ENCODE measurements at places on chromosomes 3 and 15.

DNA sequence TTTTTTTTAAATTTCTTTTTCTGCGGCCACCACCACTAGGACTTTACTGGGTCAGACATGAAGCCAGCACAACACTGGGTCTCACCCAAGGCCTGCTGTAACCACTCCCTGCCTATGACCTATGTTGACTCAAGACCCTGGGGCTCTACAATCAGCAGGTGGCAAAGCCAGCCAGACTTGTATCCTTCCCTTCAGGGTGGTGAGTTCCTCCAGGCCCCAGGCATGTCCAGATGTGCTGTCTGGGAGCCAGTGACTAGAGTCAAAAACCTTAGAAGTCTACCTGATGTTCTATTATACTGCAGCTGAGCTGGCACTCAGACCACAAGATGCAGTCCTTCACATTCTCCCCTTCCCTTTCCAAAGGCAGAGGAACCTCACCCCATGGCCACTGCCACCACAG lies 31.6 kb upstream of the CLDN18 start:
- no peaks in the 10 kb centered on the region for H3K36me3 ChIP-seq
- no peaks in the 10 kb centered on the region for H3K27me3 ChIP-seq
- H3K27ac ChIP-seq, result no peak overlapping the region
- DNase-seq, result no peak
- H3K4me1 ChIP-seq, result no peaks in the 10 kb centered on the region
- H3K4me3 ChIP-seq, result no peak overlapping the region

GRCh38 chr3:167861649-167862048 lies 126.1 kb downstream of the SERPINI1 start:
- H3K4me3 ChIP-seq, result no peak overlapping the region
- H3K36me3 ChIP-seq, result no peaks in the 10 kb centered on the region
- H3K27me3 ChIP-seq, result no peaks in the 10 kb centered on the region
- no peak for DNase-seq
- H3K4me1 ChIP-seq, result peaks cover 11% of the 10 kb centered on the region

- no peak overlapping the region for H3K4me3 ChIP-seq
- no peak overlapping the region for H3K27ac ChIP-seq
- no peaks in the 10 kb centered on the region for H3K27me3 ChIP-seq
- no peaks in the 10 kb centered on the region for H3K4me1 ChIP-seq
These were observed 50.3 kb upstream of the ACAN start for GRCh38 chr15:88752951-88753350.

GRCh38 chr3:148077965-148078364 lies 619.7 kb upstream of the AGTR1 start:
- no peaks in the 10 kb centered on the region for H3K27me3 ChIP-seq
- no peaks in the 10 kb centered on the region for H3K4me1 ChIP-seq
- H3K36me3 ChIP-seq, result no peaks in the 10 kb centered on the region
- no peak for DNase-seq

GRCh38 chr3:174303907-174304560 lies 555.1 kb upstream of the NAALADL2 start:
- H3K27ac ChIP-seq, result no peak overlapping the region
- H3K4me1 ChIP-seq, result no peaks in the 10 kb centered on the region
- H3K27me3 ChIP-seq, result no peaks in the 10 kb centered on the region

GRCh38 chr15:58551084-58551763 lies 119.4 kb downstream of the LIPC start:
- no peak overlapping the region for H3K4me3 ChIP-seq
- no peaks in the 10 kb centered on the region for H3K36me3 ChIP-seq
- peak; percentile 42 for DNase-seq
- peaks cover 24% of the 10 kb centered on the region for H3K4me1 ChIP-seq

DNA sequence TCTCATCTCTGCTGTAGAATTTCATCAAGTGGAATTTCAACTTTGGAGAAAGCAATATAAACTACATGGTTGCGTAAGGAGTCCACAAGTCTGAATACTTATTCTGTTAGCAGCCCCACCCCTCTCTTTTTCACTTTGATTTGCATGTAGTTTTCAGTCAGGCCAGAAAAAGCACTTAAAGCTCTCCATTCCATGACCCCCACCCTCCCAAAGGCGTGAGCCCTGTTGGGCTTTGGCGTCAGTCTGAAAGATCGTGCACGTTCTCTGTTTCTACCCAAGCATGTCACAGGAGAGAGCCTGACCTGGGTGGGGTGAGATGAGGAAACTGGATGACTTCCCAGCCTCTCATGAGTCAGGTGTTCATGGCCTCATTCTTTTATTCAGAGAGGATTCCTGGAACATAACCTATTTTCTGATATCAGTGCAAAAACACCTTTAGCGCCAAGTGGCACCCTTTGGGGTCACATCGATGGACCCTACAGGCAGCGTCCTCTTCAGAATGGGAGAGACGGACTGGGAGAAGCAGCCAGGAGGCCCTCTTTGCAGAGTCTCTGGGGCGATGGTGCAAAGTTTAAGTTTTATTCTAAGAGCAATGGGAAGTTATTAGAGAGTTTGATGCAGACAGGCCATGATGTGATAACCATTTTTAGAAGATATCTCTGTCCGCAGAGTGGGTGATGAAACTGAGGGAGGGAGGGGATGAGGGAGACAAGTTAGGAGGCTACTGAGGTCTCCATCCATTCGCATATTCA lies 55.8 kb downstream of the LSM3 start:
- H3K4me1 ChIP-seq, result no peaks in the 10 kb centered on the region
- no peak overlapping the region for H3K27ac ChIP-seq
- no peaks in the 10 kb centered on the region for H3K27me3 ChIP-seq
- no peak overlapping the region for H3K4me3 ChIP-seq

DNA sequence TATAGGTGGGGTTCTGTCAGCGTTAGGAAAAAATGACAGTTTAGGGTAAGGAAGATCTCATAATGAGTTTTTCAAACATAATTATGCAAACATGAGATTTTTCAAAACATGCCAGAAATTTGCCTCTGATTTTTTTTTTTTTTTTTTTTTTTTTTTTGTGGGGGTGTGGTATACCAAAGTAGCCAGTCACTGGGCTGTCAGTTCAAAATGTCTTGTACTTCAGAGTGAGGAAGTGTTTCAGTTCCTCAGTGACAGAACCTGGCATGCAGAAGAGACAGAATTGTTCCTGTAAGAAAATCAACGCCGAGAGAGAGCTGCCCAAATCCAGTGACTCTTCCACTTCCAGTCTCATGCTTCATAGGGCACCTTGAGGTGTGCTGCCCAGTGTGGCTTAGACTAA lies 9.7 kb downstream of the NCBP2 start:
- no peak overlapping the region for H3K4me3 ChIP-seq
- H3K4me1 ChIP-seq, result no peaks in the 10 kb centered on the region
- no peak for DNase-seq
- H3K27me3 ChIP-seq, result no peaks in the 10 kb centered on the region

GRCh38 chr3:6182909-6183308 lies 678.0 kb upstream of the GRM7 start:
- H3K4me3 ChIP-seq, result no peak overlapping the region
- no peaks in the 10 kb centered on the region for H3K4me1 ChIP-seq
- no peak for DNase-seq
- no peaks in the 10 kb centered on the region for H3K27me3 ChIP-seq
- H3K36me3 ChIP-seq, result no peaks in the 10 kb centered on the region

DNA sequence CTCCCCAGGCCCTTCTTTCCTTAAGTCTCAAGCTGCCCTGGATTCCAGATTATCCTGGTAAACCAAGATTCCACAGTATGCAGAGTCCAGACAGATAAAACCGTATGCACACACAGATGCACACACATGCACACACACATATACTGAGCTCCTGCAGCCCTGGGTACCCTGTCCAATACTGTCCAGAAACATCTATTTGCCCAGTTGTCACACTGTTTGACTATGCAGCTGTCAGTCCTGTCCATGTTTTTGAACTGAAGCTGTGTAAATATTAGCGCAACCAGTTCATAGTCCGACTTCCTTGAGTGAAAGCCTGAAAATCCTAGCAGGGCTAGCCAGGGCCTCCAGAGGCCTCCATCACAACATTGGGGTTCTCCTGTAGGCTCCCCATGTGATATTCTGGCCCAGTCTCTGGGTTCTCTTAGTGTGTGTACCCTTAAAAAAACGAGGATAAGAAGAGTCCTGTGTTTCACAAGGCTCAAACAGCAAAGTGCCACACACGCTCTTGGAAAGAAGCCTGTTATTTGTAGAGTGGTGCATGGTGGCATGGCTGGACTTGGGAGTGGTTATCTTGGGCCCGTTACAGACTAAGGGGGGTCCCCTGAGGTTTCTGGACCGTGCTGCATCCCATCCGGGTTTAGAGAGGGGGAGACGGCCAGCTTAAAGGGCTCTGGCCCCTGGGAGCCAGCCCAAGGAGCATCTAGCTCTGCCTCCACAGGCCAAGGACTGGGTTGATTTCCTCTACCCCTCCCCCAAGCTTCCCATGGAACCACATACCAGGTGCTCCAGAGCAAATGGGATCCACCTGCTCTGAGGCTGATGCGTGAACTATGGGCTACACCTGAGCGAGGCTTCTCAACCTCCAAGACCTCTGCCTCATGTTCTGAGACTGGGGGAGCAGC lies 108.3 kb downstream of the IQSEC1 start:
- H3K27ac ChIP-seq, result peak overlapping the region; percentile 5
- H3K4me1 ChIP-seq, result peaks cover 84% of the 10 kb centered on the region
- DNase-seq, result no peak
- H3K36me3 ChIP-seq, result no peaks in the 10 kb centered on the region
- no peaks in the 10 kb centered on the region for H3K27me3 ChIP-seq

DNA sequence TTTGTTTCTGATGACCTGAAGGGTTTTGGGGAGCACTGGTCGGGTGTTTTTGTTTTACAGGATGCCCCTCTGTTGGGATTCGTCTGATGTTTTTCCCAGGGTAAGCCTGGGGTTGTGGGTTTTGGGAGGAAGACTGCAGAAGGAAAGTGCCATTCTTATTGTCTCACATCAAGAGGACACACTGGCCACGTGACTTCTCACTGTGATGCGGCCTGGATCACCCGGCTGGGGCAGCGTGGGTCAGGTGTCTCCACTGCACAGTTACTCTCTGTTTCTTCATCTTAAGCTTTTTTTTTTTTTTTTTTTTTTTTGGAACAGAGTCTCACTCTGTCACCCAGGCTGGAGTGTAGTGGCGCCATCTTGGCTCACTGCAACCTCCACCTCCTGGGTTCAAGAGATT lies 120.5 kb downstream of the TMEM266 start:
- H3K36me3 ChIP-seq, result no peaks in the 10 kb centered on the region
- no peak for DNase-seq
- peaks cover 26% of the 10 kb centered on the region for H3K4me1 ChIP-seq
- no peaks in the 10 kb centered on the region for H3K27me3 ChIP-seq

DNA sequence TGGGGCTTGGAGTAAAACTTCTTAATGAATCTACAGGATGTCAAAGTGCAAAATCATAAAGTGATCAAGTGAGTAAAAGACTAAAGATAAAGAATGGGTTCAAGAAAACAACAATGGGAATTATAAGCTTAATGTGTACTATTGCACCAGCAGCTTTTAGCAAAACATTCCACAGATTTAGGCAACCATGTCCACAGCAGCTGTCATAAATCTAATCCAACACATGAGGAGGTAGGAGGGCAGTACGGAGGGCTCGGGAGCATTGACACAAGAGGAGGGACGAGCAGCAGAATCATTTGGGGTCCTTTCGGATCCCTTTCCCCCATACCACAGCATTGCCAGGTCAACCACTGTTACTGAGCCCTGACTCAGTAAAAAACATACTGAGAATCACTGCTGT lies 464.3 kb upstream of the WNT5A start:
- no peak overlapping the region for H3K27ac ChIP-seq
- H3K4me1 ChIP-seq, result no peaks in the 10 kb centered on the region
- no peak overlapping the region for H3K4me3 ChIP-seq
- DNase-seq, result no peak
- H3K36me3 ChIP-seq, result no peaks in the 10 kb centered on the region

GRCh38 chr3:72141264-72141663 lies 356.3 kb upstream of the PROK2 start:
- H3K4me3 ChIP-seq, result no peak overlapping the region
- no peaks in the 10 kb centered on the region for H3K4me1 ChIP-seq
- no peak for DNase-seq
- no peaks in the 10 kb centered on the region for H3K27me3 ChIP-seq
- H3K27ac ChIP-seq, result no peak overlapping the region

DNA sequence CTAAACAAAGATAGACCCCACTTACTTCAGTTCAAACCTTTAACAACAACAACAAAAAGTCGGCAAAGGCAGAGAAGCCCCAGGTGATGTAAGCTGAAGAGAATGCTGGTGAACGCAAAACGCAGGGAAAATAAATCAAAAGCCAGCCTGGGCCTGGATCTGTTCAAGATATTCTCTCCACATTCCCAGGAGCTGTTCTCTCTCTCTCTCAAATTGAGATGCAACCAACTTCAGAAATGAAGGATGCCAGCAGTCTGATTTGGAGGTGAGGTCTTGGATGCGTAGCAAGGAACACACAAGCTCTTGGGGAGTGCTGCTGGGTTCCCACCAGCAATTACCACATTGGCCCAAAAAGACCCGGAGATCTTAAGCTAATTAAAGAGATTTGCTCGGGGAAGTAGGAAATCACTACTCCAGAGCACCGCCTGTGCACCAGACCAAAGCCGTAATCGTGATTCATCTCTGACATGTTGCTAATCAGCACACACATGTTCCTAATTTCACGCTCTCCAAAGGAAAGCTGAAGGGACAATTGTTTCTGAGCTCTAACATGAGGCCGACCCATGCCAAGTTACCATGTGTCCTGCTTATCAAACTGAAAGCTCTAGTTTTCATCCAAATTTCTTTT lies 37.1 kb downstream of the IL17RD start:
- H3K4me3 ChIP-seq, result peak overlapping the region; percentile 30
- H3K27ac ChIP-seq, result peak overlapping the region; percentile 67
- DNase-seq, result no peak
- no peaks in the 10 kb centered on the region for H3K27me3 ChIP-seq
- peaks cover 12% of the 10 kb centered on the region for H3K4me1 ChIP-seq

DNA sequence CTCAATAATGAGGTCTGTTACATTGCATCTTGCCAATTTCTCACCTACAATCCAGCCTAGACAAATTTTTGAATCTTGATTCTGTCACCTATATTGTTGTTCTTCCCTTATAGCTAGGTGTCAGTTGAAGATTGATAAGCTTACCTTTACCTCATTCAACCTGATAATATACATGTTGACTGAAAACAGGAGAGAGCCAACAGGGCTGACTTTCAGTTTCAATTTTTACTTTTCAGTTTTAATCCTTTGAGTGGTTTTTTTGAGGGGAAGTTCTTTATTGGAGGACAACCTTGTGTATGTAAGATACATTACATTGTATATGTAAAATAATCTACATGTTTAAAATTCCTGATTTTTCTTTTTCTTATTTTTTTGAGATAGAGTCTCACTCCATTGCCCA lies 5.8 kb downstream of the ATP13A5 start:
- H3K27ac ChIP-seq, result no peak overlapping the region
- no peak for DNase-seq
- no peaks in the 10 kb centered on the region for H3K4me1 ChIP-seq
- no peak overlapping the region for H3K4me3 ChIP-seq
- no peaks in the 10 kb centered on the region for H3K27me3 ChIP-seq

- H3K36me3 ChIP-seq, result no peaks in the 10 kb centered on the region
- DNase-seq, result no peak
- H3K4me3 ChIP-seq, result no peak overlapping the region
- no peaks in the 10 kb centered on the region for H3K4me1 ChIP-seq
These were observed 93.0 kb upstream of the LPP start for GRCh38 chr3:188060840-188061544.

GRCh38 chr15:74176262-74177214 lies 3.0 kb downstream of the ISLR start:
- H3K4me1 ChIP-seq, result peaks cover 85% of the 10 kb centered on the region
- H3K27me3 ChIP-seq, result no peaks in the 10 kb centered on the region
- H3K36me3 ChIP-seq, result no peaks in the 10 kb centered on the region
- DNase-seq, result no peak
- H3K4me3 ChIP-seq, result peak overlapping the region; percentile 56

All from vagina (tissue), 2 donors.